ENCODE measurements at places on chromosomes 5 and 9. TPM values are rescaled to one million over a fixed set of nuclear protein-coding genes. Genes with fewer than 3 reads are reported as not detected.

GRCh38 chr5:61347080-61347479 lies 15.0 kb downstream of the ZSWIM6 start:
- peak; percentile 22 for DNase-seq

Gene F2RL2
- 24.2 TPM for total RNA-seq

Gene ARL14EPL
- 0.20 TPM for total RNA-seq

Gene CCL27
- not detected for total RNA-seq

Gene ZDHHC11
- total RNA-seq: 0.12 TPM

DNA sequence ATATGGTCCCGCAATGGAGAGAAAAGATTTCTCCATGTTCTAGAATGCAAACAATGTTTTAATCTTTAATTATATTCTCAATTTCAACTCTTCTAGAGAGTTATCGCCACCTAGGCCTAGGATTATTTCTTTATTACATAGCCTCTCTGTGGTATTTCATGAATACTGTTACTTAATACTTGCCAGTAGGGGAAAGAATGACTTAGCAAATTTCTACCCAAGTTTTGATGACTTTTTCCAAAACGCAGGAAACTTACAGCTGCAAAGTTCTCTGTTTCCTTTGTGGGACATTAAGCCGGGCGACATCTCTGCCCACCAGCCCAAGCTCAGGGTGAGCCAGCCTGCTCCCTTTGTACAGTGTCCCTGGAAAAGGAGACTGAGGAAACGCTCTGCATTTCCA lies 73.8 kb downstream of the MED27 start:
- DNase-seq: no peak

Gene CLIC3
- total RNA-seq: 1.7 TPM

Gene PCDHGA10
- 0.78 TPM for total RNA-seq

- DNase-seq: peak; percentile 96
Measured at GRCh38 chr9:18393340-18394130, 80.4 kb upstream of the ADAMTSL1 start.

Gene ZNF454
- not detected for total RNA-seq

- no peak for DNase-seq
Measured at GRCh38 chr9:76023715-76024195, 133.3 kb downstream of the PCSK5 start.

Gene FGF1
- total RNA-seq: 11.5 TPM

DNA sequence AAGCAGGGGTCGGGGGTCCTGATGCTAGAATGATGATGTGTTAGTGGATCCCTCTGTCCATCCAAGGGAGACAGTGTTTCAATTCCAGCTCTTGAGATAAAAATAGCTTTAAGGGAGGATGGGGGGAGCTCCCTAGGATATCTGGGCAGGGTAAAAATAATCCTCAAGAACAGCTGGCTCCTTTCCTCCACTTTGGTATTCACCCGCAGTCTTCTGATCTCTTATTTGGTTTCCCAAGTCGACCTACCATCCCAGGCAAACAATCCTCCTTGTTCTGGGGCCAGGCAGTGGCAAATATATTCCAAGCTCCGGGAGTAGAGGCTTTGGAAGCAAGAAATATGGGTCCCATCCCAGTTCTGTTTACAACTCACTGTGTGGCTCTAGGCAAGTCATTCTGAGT lies 14.5 kb upstream of the COL27A1 start:
- DNase-seq: no peak

Gene BTNL3
- not detected for total RNA-seq

- DNase-seq: no peak
Measured at GRCh38 chr9:123327697-123328100, 28.3 kb upstream of the CRB2 start.

DNA sequence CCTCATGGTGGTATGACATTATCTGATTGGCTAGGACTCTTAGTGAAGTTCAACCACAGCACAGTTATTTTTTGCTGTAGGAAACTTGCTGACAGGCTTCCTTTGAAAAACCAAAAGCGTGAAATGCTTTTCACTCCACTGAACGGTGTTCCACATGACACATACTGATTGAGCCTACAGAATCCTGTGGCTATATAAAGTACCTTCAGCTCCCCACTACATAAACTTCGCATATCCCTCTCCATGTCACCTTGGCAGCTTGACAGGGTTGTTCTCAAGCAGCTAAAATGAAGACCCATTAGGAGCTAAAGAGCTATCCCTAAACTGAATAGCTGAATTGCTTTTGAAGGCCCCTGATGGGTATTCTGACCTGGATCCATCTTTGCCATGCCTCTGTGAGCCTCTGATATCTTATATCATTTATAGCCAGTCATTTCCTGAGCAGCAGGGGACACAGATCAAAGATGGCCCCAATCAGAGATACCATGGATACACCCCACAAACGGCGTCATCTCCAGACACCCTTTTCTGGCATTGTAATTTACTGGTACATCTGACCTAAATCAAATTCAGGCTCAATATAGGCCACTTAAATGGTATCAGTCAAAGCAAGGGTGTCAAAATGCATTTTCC lies 91.5 kb downstream of the APBA1 start:
- DNase-seq: no peak

- DNase-seq: no peak
Measured at GRCh38 chr5:42502613-42503470, 79.6 kb downstream of the GHR start.

Gene GPR150
- not detected for total RNA-seq

GRCh38 chr9:136481558-136481957 lies 1.3 kb downstream of the SEC16A start:
- DNase-seq: peak; percentile 3

DNA sequence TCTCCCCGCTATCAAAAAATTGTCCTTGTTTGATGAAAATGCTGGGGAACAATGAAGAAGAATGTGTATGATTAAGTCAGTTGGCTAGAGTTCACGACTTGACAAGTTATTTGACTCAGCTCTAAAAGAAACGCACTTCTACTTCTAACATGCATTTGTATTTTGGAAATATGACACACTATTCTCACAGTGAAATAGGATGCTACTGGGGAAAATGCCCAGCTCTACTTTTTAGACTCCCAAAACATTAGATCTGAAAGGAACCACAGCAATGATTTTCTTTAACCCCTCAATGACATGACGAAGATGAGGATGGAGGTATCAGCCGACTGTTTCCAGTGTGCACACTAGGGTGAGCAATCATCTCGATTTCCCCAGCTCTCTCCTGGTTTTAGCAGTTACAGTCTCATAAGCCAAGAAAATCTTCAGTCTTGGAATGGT lies 83.6 kb upstream of the PCSK1 start:
- DNase-seq: no peak

GRCh38 chr5:93874080-93874479 lies 132.7 kb upstream of the POU5F2 start:
- peak; percentile 25 for DNase-seq

- no peak for DNase-seq
Measured at GRCh38 chr5:179733772-179734126, 1.1 kb downstream of the MAML1 start.

DNA sequence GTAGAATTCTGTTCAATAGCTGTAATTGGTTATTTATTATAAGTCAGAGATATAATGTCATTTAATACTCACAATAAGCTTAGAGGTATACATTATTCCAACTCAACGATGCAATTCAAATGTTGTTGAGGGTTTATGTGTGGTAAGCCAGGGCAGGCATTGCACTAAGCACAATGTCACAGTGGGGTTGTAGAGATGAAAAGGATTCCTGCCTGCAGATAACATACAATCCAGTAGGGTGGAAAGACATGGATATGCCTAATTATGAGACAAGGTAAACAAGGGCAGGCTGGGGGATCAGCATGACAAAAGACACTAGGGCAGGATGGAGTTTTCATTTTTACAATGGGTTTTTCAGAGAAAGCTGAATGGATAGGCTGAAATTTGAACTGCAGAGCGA lies 98.7 kb upstream of the PALM2AKAP2 start:
- DNase-seq: no peak

- DNase-seq: no peak
Measured at GRCh38 chr9:88521308-88521707, 13.7 kb upstream of the NXNL2 start.

DNA sequence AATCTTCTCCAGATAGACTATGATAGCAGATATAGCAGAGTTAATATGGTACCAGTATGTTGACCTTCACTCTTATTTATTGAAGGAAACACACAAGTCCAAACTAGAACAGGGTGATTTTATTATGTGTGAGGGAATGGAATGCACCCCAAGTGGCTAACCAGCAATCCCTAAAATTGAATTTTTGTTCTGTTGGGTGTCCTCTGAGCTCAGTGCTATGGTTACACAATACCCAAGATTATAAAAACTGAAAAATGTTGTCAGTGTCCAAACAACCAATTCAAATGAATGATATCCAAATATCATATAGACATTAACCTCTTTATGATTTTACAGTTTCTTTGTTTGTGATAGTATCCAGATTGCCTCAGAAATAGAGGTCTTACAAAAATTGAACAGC lies 60.9 kb downstream of the NNT start:
- no peak for DNase-seq

DNA sequence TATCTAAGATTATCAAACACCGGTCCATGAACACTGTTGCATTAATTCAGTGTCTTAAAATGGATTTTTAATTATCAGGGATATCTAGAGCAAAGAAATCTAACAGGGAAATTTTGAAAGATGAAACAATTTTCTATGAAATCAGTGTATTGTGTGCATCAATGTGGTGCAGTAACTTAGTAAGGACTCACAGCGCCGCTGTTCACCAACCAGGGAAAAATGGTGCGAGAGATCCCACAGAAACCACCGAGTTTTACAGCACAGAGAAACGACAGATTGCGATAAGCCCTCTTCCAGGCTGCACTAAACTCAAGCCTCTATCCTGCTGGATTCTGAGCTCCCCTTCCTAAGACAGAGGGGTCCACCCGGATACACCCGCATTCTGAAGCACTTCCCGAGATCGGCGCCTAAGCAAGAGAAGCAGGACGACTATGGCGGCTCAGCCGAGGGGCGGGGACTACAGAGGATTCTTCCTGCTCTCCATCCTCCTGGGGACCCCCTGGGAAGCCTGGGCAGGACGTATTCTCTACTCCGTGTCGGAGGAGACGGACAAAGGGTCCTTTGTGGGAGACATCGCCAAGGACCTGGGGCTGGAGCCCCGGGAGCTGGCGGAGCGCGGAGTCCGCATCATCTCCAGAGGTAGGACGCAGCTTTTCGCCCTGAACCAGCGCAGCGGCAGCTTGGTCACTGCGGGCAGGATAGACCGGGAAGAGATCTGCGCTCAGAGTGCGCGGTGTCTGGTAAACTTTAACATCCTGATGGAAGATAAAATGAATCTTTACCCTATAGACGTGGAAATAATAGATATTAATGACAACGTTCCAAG lies at the start of gene PCDHGA7:
TSS of gene PCDHGA7 (plus strand) at position 274 of the 826 bp plus-strand sequence. CDS start at position 432, 158 bp downstream.
- DNase-seq: peak; percentile 62

DNA sequence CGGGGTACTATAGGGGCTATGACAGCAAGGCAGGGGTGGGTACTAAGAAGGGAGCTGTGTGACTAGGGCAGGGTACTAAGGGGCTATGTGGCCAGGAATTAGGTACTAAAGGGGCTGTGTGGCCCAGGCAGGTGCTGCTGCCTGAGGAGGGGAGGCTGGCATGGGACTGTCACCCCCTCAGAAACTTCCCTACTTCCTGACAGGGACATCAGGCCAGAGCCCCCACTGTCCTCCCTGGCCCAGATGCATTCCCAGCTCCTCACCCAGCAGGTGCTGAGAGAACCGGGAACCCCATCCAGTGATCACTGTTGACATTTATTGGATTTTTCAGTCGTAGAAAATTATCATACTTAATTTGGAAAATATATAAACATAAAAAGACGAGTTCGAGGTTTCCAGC lies 26.6 kb downstream of the IRX2 start:
- no peak for DNase-seq

GRCh38 chr5:18720002-18720401 lies 1085.7 kb downstream of the TAF11L14 start:
- no peak for DNase-seq

- no peak for DNase-seq
Measured at GRCh38 chr5:117893211-117893610, 1095.1 kb downstream of the DTWD2 start.
